COLO829 (cell line): ENCODE measurements at places on chromosomes 7 and 10.

DNA sequence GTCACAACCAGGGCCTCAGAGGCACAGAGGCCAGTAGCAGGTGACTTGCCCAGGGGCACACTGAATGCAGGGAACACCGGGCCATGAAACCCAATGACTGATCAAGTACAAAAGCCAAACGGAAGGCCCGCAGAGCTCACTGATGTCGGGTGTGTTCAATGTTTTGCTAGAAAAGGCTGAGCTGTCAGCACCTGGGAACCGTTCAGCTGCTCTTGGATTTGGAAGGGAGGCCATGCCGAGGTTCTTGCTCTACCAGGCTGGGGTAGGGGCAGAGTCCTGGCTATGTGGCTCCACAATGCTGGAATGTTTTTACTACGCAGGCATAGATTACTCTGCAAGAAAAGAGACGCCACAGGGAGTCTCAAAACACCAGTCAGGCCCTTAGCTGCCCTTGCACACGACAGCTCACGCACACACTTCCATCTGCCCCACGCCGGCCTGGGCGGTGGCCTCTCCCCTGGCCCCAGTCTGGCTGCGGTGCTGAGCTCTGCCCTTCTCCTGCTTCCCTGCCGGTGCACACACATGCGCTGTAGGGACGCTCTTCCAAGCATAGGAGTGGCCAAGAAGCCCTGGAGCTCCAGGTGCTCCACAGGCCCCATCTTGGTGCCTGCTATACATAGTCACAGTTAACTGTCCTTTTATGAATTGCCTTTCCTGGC is 79.9 kb downstream of the ZRANB1 start:
- DNase-seq: no peak

DNA sequence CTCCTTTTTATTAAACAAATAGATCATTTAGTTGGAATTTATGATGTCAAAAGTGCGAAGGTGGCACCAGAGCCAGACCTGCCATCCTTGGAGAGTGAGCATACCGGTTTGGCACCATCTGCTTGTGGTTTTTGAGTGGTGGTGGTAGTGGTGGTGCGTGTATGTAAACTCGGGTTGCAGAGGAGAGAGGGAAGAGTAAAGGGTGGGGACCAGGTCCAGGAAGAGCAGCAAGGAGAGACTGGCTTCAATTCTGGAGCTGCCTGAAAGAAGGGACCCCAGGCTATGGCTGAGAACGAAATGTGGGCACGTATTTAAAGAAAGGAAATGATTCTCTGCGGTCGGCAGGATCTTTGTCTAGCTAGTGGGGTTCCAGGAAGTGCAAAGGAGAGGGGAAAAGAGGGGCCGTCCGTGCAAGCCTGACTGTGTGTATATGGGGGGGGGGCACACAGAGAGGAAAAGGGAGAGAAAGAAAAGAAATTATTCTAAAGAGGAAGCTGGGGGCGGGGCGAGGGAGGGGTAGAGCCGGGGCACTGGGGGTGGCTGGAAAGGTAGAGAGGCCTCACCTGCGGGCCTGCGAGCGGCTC is 448 bp upstream of the GOLGA7B start:
- no peak for DNase-seq

GRCh38 chr7:28842769-28843295 is 115.3 kb downstream of the TRIL start:
- no peak for DNase-seq

GRCh38 chr10:125231813-125232475 is 71.6 kb upstream of the CTBP2 start:
- DNase-seq: no peak

GRCh38 chr10:78757344-78757925 is 311.3 kb upstream of the ZMIZ1 start:
- no peak for DNase-seq
